ENCODE measurements at places on chromosomes 6 and 20.

DNA sequence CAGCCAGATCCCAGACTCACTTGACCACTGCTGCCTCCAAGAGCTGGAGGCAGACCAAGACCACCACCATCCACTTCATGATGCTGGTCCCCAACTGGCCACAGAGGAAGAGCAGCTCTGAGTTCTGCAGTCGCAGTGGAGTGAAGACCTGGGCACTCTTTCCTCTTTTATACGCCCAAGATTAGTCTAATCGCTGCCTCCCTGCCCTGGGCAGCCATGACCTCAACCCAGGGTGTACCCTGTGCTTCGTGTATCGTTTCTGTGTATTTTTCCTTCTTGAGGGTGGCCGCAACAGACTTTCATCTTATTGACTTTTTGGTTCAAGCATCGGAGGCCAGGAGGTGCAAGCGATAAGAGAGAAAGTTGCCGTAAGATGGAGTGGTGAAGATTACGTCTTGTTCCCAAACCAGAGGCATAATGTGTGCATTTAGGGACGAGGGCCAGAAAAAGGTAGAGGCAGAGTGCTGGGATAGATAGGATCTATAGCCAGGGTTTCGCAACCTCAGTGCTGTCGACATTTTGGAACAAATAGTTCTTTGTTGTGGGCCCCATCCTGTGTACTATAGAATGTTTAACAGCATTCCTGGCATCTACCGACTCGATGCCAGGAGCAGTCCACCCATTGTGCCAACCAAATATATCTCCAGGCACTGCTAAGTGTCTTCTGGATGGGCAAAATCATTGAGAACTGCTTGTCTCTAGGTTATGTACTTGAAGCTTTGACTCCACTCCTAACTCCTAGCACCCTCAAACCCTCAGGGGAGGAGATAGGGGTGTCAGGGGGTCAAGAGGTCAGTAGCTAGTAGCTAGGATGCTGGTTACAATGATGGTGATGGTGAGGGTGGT lies at the start of gene PGC:
Gene PGC, minus strand, starts transcription at position 142 of the 846 bp plus-strand sequence. Its CDS starts 63 bp downstream, at position 79.
- DNase-seq = no peak

GRCh38 chr6:63634630-63635029 lies 972 bp upstream of the PHF3 start:
- no peak for DNase-seq

GRCh38 chr6:79335133-79335674 lies 100.7 kb upstream of the HMGN3 start:
- no peak for DNase-seq

DNA sequence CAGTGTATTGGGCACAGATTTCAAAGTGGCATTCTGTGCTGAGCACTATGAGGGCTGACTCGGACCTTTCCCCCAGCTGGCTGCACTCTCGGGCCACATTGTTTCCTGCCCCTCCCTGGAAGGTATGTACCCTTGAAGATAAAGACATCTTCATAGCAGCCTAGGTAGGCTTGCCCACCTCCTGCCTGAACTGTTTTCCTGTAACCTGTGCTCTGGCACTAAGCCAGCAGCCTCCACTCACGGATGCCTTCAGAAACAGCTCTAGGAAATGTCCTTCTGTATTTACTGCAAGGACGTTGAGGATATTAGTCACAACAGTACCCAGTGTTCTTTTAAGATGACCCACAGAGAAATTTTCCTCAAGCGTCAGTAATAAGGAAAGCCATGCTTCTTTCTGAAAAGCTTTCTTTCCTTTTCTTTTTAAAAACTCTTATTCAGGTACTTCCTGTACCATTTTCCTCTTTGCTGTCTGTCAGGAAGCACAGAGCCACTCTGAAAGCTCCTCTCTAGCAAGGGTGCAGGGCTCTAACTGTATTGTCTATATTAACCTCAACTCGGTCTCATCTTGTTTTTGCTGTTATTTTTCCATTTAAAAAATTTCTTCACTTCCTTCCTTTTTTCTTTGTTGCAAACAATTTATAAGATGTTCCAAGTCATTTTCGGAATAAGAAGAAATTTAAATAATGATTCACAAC lies 43.5 kb downstream of the TTI1 start:
- DNase-seq = no peak

GRCh38 chr20:56636716-56637115 lies 7.6 kb downstream of the TFAP2C start:
- DNase-seq = no peak

DNA sequence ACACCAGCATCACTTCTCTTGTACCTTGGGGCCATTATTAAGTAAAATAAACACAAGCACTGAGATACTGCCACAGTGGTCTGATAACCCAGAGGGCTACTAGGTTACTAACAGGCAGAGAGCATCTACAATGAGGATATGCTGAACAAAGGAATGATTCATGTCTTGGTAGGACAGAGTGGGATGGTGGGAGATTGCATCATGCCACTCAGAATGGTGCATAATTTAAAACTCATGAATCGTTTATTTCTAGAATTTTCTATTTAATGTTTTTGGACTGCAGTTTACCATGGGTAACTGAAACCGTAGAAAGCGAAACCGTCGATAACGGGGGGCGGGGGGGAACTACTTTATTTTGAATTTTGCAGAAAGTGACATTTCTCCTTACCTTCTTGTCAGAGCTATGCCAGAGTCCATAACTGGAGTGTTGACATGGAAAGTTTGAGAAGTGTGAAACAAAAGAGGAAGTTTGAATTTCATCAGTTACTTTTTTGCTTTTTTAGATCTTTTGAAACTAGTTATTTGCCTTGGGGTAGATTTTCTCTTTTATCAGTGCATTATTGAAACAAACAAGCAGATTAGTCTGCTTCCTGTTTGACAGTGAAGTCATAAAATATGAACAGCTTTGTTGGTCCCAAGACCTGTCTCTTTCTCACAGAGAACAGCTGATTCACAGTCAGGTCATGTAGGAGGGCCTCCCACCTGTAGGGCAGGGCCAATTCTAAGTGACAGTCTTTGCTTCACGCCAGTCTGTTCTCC lies 124.9 kb downstream of the KLHL32 start:
- no peak for DNase-seq

- no peak for DNase-seq
These were observed 74.4 kb upstream of the EYA4 start for GRCh38 chr6:133166766-133167165.

DNA sequence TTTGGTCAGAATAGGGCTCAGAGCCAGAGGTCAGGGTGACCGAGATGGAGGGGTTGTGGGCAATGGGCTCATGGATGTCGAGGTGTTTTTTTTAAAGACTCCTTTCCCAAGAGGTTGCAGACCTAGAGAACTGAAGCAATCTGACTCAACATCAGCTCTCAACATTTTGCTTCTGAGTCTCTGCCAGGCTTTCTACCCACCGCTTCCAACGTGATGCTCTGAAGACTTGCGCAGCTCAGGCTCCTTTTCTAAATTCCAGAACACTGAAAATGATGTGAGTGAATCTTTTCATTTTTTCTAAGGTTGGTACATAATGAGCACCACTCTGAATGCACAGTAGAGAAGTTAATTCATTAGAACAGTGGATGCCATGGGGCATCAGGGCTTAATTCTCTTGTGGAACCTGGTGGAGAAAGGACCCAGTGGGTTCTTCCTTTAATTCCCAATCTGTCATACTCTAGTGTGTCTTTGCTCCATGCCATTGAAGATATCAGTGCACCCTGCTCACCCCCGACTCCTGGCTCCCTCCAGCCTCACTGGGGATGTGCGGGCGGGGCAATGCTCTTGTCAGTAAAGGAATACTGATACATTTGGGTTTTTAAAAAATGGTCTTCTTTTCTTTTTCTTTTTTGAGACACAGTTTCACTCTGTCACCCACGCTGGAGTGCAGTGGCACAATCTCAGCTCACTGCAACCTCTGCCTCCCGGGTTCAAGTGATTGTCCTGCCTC lies 17.0 kb upstream of the KIF13A start:
- DNase-seq = no peak

DNA sequence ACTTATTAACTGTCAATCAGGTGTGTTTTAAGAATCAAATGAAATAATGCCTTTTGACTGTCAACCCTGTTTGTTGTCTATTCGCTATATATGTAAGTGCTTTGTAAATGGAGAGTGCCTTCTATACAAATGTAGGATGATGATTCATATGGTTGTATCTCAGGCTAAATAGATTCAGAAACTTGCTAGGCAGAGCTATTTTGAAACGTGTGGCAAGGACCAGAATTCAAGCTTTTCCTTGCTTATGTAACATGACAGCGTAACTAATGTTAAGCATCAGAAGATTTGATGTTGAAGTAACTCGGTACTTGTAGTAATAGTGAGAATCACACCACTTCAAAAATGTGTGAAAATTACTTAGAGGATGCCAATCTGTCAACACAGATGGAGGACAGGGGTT lies 3.4 kb downstream of the OGFRL1 start:
- DNase-seq = no peak

GRCh38 chr6:11493974-11494373 lies 43.6 kb upstream of the TMEM170B start:
- DNase-seq = no peak

DNA sequence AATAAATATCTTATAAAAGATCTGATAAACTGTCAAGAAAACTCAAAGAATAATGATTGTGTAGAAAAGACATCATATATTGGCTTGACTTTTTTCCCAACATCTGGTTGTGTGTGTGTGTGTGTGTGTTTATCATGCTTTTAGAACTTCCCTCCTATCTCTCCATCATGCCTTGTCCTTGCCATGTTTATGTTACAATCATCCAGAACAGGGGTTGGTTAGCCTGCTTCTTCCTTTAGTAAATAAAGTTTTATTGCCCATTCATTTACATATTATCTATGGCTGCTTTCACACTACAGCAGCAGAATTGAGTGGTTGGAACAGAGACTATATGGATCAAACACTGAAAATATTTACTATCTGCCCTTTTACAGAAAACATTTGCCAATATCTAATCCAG lies 52.8 kb upstream of the RIPOR2 start:
- DNase-seq = no peak

GRCh38 chr6:44624226-44624625 lies 236.7 kb downstream of the CDC5L start:
- DNase-seq = no peak

DNA sequence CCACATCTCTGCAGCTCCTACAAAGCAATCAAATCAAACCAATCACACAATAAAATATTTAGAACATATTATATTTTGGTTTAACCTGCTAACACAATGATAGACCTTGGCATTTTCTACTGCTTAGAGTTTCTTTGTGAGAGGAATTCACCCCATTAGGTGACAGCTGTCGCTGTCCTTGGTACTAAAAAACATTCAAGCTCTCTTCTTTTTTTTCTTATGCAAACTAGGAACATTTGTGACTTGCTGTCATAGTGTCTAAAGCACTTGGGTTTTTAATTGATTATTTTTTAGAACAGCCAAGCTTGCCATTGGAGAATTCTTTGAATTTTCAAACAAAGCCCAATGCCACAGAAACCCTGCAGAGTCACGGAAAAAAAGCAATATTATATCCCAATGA lies 46.4 kb downstream of the CNR1 start:
- no peak for DNase-seq

- DNase-seq = no peak
These were observed 275.8 kb upstream of the RUNX2 start for GRCh38 chr6:45052325-45052724.

DNA sequence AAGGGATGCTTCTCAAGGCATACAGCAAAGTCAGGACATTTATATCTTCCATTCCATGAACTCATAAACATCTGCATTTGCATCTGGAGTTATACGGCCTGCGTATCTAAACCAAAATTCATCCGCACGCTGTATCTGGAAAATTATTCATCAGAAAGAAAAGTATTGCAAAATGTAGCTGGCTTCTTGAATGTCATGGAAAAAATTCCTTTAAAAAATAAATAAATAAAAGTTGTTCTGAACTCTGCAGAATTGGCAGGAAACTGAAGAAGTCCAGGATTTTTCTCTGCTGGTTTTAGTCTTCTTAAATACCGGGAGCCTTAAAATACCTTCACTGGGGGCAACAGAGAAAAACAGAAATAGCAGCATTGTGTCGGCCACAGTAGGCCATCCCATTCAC lies 23.7 kb upstream of the FOXF2 start:
- DNase-seq = no peak

GRCh38 chr6:25010902-25011625 lies 75.3 kb upstream of the RIPOR2 start:
- no peak for DNase-seq

- DNase-seq = no peak
These were observed 75.6 kb downstream of the CDC5L start for GRCh38 chr6:44462797-44463727.

- no peak for DNase-seq
These were observed 245.9 kb downstream of the ERMARD start for GRCh38 chr6:169997187-169997929.

- DNase-seq = no peak
These were observed 204.2 kb downstream of the ANKRD60 start for GRCh38 chr20:58024241-58024721.

GRCh38 chr6:22078802-22079545 lies 217.9 kb downstream of the PRL start:
- DNase-seq = no peak

- DNase-seq = no peak
These were observed 17.6 kb downstream of the BPIFB4 start for GRCh38 chr20:33097001-33097400.

DNA sequence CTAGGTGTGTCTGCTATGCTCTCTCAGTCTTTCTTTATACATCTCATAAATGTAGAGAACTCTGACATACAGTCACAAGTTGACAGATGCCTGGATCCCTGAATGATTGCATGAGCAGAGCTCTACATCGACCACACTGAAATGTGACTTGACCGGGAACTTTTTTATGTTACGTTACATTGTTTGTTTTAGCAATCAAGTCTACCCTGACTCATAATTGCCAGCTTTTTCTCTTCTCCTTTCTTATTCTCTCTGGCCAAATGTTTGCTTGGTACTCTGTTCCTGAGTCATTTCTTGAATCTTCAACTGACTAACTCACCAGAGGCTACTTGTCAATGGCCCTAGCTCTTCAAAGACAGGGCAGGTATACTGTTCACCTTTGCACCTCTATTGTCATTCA lies 213.6 kb upstream of the DTNBP1 start:
- no peak for DNase-seq

DNA sequence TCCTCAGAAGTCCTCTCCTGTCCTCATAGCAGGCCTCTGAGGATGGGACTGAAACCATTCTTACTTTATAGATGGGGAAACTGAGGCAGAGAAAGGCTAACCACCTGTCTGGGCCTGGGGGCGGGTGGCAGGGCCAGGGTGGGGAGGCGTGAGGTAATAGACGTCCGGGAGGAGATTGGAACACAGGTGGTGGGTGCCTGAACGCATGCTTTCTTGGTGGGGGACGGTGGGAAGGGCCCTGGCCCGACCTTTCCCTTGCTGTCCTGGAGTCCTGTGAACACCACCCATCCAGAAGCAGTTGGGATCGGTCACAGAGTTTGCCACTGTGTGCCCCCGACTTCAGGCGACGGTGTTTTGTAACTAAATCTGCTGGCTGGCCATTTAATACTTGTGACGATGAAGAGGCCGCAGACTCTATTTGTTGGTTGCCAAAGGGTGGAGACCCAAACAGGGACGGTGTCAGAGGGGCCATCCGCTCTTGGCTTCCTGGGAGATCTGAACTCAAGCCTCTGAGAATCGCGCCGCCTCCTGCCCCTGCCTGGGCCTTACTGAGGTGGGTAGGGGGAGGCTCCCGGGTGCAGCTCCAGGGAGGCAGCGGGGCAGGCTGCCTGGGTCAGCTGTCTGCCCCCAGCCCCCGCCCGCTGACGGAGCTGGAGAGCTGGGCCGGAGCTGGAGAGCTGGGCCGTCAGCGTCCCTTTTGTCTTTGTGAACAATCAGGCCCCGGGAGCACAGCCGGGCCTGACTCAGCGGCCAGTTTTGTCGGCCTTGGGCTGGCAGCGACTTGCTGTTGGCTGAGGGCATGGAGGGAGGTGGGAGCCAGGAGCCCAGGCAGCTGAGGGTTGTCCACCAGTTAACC lies 4.1 kb downstream of the RBM38 start:
- DNase-seq = no peak

GRCh38 chr6:78607189-78607588 lies 260.2 kb upstream of the IRAK1BP1 start:
- DNase-seq = no peak
